ENCODE measurements at places on chromosomes 2 and 18.
A peak's percentile ranks its signal among the peaks of the same experiment; 100 is the strongest.

DNA sequence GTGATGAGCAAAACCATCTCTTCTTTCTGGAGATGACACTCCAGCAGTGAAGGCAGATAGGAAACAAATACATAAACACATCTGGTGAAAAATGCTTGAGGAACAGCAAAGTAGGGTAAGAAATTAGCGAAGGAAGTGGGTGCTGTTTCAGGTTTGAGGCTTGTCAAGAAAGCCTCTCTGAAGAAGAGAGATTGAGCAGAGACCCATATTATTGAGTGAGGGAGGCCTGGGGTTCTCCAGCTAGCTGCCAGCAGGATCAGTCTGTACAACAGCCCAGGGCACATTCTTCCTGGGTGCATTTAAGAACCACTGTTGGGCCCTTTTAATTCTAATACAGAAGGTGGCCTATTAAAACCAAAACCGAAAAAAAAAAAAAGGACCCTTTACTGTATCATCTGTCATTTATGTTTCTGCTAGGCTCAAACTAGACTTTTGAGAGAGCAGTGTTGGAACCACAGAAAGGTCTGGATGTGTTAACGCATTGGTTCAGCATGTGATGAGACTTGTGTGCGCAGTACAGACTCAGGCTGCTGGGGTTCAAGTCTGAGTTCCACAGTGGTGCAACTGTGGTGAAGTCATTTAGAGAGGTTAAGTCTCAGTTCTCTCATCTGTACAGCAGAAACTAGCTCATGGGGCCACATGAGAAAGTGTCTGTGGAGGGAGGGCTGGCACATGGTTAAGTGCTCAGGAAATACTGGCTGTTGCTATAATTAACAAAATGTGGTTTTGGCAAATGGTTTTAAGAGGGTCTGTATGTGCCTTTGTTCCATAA, 28.9 kb downstream of the MGAT5 start:
- DNase-seq, result no peak

DNA sequence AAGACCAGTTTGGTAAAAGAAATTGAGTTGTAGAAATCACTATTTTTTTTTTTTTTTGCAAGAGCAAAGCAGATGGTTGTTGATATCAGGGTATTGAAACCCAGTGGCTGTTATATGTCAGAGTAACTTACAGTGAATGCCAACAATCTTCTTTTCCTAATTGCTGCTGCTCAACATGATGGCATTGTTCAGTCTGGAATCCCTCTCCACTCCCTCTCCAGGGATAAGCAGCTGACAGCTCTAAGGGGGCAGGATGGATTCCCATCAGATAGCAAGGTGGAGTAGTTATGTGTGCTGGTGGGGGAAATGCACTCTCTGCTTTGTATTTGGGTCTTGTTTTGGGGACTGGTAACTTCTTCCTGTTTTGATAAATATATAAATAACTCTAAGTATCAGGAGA, 200.0 kb downstream of the PIK3C3 start:
- peak; percentile 60 for DNase-seq

DNA sequence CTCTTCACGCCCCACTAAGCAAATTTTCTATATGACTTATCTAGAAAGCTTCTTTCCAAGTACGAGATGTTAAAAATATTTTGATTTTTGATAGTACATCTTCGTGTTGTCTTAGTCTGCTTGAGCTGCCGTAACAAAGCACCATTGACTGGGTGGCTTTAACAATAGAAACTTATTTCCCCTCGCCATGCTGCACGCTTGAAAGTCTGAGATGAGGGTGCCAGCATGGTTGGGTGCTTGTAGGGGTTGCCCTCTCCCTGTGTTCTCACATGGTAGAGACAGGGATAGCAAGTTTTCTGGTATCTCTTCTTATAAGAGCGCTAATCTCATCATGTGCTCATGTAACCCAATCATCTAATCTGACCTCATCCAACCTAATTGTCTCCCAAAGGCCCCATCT, 106.2 kb downstream of the TANC1 start:
- DNase-seq, result no peak

DNA sequence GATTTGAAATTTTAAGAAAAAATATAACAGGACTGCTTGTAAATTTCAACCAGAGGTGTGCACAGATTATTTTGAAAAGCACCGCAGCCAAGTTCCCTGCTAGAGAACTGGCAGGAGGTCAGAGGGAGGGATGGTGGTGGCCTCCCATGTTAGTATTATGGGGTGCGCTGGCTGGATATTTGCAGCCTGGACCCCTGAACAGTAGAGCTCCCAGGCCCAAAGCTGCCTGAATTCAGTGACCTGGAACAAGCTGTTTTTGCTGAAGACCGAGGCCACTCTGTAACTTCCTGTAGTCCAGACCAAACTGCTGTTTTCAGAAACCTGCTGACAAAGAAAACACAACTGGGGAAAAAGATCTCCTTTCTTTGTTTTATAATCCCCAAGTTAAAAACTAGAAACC, 314.3 kb downstream of the TNS1 start:
- DNase-seq, result no peak

DNA sequence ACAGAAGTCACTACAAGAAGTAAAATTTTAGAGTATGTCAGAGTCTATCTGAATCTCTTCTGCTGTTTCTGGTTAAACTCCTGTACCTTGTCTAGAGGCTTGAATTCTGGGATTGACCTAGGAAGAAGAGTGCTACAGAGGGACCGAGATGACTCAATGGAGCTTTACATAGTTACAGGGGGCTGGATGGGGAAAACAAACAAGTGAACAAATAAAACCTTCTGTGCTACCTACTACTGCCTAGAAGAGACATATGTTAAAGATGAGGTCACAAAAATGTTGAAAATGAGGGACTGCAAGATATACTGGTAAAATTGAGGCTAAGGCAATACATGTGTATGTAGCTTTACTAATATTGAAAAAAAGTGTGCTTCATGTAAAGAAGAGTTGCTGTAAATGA, 265.4 kb upstream of the TFPI start:
- DNase-seq, result no peak

GRCh38 chr2:38336621-38337020, 40.5 kb downstream of the ATL2 start:
- no peak for DNase-seq

- DNase-seq, result peak; percentile 44
Measured at GRCh38 chr18:49846361-49846662, 33.0 kb upstream of the ACAA2 start.

DNA sequence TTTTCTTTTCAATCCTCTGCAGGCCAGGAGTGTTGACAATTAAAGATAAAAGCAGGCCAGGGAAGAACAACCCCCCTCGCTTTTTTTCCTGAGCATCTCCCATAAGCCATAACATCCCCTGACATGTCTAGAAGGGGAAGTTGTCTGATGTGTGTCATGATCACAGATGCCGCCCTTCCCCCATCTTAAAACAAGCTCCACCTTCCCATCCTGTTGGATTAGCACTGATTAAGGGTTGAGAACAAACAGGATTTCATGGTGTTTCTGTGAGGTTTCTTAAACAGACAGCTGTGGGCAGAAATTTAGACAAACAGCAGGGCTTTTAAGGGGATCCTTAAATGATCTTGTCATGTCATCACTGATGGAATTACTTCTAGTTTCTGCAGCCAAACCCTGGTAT, 59.4 kb upstream of the UPP2 start:
- DNase-seq, result no peak

DNA sequence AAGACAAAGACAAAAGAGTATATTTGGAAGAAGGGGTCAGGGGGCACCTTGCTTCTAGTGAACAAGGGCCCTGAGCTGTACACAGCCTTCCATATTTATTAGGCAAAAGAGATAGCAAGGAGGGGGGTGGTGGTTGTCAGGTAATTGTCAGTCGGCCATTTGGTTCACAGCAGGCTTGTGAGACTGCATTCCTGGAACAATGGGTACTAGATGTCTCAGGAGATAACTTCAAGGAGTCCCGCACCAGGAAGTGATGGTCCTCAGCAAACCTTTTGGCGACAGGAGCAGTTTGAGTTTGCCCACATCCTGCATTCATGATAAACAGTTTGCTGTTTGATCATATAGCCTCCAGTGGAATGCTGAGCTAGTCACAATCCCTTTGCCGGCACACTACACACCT, 376.4 kb upstream of the RAB12 start:
- DNase-seq, result no peak

Measured in NCI-H1105 treated with DMSO at 0.1 percent for 48 hours (cell line).